NCI-H187 treated with DMSO at 0.1 percent for 48 hours (cell line): ENCODE measurements at places on chromosomes 13 and 19.

- no peak for DNase-seq
Measured at GRCh38 chr13:100547791-100548201, 40.8 kb downstream of the GGACT start.

DNA sequence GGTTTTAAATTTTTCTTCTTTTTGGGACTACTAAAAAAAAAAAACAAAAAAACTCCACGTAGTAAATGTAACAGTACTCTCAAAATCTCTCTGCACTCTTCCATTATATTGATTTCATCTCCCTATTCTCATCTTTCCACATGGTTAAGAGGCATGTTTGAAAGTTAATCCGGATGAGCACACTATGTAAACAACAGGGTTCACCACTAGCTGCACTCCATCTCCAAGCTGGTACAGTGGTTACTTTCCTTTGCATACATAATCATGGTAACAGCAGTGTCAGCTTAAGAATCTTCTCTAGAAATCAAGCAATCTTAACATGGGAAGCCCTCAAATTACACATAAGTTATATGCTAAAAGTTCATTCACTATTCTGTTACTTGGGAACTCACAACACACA lies 92.6 kb downstream of the MIPEP start:
- DNase-seq, result peak; percentile 11

DNA sequence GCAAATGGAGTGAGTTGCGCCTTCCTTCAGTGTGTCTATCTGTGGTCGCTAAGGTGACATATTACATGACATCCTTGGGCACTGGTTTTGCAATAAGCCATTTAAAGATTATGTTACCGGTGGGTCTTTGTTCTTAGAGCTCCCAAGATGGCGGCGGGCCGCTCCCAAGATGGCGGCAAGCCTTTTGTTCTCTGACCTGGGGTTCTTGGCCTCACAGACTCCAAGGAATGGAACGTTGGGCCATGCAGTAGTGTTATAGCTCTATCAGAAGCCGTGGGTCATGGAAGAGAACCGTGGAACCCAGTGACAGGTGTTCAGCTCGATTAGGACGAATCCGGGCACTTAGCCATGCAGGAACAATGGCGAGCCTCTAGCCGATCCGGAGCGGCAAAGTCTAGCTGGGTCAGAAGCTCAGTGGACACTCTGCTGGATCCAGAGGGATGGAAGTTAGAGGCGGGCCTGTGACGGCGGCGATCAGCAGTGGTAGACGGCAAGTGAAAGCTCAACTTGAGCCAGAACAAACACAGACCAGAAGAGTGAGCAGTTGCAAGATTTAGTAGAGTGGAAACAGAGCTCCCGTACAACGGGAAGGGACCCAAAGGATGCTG lies 188.6 kb downstream of the TEX29 start:
- no peak for DNase-seq

GRCh38 chr13:109795011-109795410 lies 8.6 kb upstream of the IRS2 start:
- no peak for DNase-seq

- DNase-seq, result no peak
Measured at GRCh38 chr19:19679176-19680073, 10.8 kb downstream of the ZNF101 start.

GRCh38 chr19:46999878-47000277 lies 19.8 kb upstream of the NPAS1 start:
- no peak for DNase-seq

DNA sequence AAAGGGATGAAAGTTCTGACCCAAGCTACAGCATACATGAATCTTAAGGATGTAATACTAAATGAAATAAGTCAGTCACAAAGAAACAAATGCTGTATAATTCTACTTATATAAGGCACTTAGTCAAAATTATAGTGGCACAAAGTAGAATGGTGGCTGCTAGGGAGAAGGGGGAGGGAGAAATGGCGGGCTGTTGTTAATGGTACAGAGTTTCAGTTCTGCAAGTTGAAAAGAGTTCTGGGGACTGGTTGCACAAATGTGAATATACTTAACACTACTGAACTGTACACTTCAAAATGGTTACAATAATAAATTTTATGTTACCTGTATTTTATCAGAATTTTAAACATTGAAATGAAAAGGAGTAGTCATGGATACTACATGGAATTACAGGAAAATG lies 48.9 kb upstream of the CLDN10 start:
- DNase-seq, result no peak

DNA sequence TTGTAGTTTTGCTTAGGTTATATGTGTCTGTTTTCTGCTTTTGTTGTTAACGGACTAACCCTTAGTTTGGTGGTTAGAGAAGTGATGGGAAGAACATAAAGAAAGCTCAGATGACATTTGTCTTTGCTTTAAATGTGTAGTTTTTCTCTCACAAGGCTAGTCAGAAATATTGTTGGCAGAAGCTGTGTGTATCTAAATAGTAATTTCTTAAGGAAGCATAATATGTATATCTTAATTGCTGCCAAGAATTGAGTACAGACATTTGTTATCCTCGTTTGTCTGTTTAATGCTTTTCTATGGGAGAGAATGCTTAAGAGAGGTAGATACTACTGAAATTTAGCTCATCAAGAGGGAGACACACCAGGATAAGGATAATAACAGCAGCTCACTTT lies 2.7 kb downstream of the RGCC start:
- no peak for DNase-seq

- DNase-seq, result peak; percentile 61
Measured at GRCh38 chr19:56507446-56508289, at the start of gene ZNF471. Gene ZNF471, plus strand, starts transcription at chr19:56507855. Its CDS starts 3,717 bp downstream, at chr19:56511572.

- no peak for DNase-seq
Measured at GRCh38 chr19:6806488-6806887, 34.0 kb downstream of the VAV1 start.

GRCh38 chr13:106859533-106859904 lies 291.6 kb upstream of the ARGLU1 start:
- DNase-seq, result peak; percentile 56

GRCh38 chr19:2043251-2043641 lies 7.8 kb downstream of the MKNK2 start:
- no peak for DNase-seq

- DNase-seq, result no peak
Measured at GRCh38 chr19:3586127-3586626, 899 bp downstream of the GIPC3 start.

- DNase-seq, result no peak
Measured at GRCh38 chr19:1774989-1775772, 21.9 kb downstream of the ONECUT3 start.

DNA sequence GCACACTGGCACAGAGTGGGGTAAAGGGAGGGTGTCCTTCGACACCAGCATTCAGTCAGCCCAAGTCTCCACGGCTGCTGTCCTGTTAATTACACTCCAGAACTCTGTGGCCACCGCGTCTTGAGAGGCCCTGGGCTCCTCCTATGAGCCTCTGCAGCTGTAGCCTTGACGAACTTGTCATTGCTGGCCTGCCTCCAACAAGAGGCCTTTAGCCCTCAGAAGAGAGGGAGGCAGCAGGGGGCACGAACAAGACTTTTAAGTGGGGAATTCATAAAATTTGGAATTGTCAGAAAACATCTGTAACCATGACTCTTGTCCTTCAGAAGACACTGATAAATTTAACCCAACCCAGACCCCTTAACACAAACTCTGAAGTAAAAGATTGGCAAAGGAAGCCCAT lies 241.9 kb downstream of the UQCRFS1 start:
- DNase-seq, result no peak

DNA sequence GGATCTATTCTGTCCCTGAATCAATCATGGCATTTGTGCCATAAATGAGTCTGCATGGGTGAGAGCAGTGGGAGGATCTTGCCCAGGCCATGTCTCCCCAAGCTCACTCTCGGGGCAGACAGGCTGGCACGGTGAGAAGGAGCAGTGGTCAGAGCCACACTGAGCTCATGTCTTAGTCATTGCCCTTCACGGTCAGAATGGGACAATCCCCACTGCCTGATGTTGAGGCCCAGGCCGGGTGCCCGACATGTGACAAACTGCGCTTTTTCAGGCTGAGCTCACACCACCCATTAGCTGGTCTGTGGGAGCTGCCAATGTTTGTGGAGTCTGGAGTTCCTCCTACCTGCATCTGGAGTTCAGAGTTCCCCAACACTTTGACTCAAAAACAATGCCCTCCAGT lies 481.9 kb downstream of the COG6 start:
- DNase-seq, result no peak

DNA sequence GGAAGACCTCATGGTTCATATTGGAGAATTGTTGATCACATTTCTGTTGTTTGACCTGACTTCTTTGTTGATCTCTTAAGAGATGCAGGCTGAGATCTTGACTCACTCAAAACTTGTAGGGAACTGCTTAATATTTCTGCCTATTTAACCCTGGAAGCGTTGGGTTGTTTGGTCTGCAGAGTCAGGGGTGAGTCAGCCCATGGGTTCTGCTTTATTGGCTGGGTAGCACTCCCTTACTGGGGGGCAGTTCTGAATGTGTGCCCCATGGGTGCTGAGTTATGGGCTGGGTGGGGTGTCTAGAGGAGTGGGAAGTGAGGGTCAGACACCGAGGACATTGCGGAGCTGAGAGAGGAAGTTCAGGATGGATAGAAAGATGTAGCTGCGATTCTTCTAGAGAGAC lies 87.9 kb downstream of the LRCH1 start:
- no peak for DNase-seq

DNA sequence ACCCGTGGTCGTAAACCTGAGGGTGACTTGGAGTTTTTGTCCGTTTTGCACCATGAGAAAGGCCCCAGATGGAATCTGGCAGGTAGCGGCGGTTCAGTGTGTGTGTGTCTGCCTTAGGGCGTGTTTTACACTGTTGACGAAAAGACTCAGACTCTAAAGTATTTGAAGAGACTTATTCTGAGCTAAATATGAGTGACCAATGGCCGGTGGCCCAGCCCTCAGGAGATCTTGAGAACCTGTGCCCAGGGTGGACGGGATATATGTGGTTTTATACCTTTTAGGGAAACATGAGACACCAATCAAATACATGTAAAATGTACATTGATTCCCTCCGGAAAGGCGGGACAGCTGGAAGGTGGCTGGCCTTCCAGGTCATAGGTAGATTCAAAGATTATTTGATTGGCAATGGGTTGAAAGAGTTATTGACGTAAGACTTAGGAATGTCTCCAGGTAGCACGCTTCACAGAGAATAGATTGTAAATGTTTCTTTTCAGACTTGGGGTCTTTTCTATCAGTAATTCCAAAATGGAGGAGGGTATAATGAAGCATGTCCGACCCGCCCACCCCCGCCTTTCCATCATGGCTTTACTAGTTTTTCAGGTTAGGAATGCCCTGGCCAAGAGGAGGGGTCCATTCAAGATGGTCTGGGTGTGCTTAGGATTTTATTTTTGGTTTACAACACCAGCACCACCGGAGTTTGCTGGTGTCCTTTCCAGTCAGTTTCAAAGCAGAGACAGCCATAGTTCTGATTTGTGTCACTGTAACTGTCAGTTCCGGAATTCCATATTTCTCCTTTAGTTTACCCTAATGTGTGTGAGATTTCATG lies 1.0 kb upstream of the ZNF529 start:
- DNase-seq, result no peak

GRCh38 chr19:51781999-51782398 lies 13.0 kb upstream of the FPR3 start:
- DNase-seq, result no peak

DNA sequence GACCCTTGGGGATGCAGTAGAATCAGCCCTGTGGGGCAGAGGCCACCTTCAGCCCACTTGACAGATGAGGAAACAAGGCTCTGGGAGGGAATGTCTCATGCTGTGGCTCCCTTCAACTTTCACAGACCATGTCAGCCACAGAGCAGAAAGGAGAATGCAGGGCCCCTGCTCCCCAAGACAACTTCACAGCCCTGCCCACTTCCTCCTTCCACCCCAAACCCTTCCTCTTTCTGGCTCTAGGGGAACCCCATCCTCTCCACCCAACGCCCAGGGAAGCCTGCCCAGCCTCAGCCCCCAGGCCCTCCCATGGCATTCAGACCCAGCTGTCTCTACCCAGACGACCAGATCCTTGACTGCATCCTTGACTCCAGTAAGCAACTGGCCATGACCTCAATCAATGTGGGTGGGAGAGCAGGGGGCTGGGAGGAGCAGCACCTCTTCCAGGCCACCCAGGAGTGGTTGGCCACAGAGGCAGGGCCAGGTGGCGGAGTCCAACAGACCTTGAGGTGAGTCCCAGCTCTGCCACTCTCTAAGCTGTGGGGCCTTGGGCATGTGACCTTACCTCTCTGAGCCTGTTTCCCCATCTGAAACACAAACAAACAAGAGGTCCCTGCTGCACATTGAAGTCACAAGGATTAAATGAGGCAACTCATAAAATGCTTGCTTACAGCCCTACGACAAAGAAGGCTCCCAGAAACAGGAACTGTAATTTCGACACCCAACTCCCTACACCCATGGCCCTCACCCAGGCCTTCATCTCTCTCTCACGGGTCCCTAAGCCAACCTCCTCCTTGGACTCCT lies 15.8 kb downstream of the DEDD2 start:
- DNase-seq, result no peak

- DNase-seq, result no peak
Measured at GRCh38 chr13:74576420-74576819, 442.2 kb upstream of the KLF12 start.

DNA sequence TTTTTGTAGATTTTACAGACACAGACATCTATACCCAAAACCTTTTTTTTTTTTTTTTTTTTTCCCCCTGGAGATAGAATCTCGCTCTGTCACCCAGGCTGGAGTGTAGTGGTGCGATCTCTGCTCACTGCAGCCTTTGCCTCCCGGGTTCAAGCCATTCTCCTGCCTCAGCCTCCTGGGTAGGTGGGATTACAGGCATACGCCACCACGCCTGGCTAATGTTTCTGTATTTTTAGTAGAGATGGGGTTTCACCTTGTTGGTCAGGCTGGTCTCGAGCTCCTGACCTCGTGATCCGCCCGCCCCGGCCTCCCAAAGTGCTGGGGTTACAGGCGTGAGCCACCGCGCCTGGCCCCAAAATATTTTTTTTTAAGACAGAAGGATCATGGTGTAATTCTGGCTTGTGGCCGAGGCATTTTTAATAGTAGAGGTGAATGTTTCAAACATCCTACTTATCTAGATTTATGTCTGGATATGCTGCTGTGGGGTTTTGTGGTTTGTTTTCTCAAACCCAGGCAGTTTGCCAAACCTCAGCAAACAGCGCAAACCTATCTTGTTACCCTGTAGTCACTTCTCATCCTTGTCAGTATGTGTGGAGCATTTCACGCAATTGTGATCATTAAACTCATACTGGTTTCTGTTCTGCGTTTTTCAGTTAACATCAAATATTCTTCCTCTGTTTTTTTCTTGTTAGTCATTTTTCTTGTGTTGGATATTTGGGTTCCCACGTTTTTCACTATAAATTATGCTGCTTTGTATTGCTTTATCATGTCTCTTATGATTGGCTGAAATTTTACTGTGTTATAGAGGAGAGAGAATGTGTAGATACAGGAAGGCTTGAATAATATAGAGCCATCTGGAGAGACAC lies 36.2 kb upstream of the GARRE1 start:
- peak; percentile 68 for DNase-seq

GRCh38 chr13:110387451-110388107 lies 80.5 kb downstream of the COL4A2 start:
- DNase-seq, result no peak
